ENCODE measurements at places on chromosomes 13 and 19. TPM values are rescaled to one million over a fixed set of nuclear protein-coding genes. Genes with fewer than 3 reads are reported as not detected.

PCDH9 gene
- 90.6 TPM for total RNA-seq

MPV17L2 gene
- total RNA-seq: 33.7 TPM

CEACAM8 gene
- not detected for total RNA-seq

EPS8L1 gene
- 2.2 TPM for total RNA-seq

OR2Z1 gene
- not detected for total RNA-seq

FBXO27 gene
- 14.0 TPM for total RNA-seq

ZNF599 gene
- total RNA-seq: 12.2 TPM

DNA sequence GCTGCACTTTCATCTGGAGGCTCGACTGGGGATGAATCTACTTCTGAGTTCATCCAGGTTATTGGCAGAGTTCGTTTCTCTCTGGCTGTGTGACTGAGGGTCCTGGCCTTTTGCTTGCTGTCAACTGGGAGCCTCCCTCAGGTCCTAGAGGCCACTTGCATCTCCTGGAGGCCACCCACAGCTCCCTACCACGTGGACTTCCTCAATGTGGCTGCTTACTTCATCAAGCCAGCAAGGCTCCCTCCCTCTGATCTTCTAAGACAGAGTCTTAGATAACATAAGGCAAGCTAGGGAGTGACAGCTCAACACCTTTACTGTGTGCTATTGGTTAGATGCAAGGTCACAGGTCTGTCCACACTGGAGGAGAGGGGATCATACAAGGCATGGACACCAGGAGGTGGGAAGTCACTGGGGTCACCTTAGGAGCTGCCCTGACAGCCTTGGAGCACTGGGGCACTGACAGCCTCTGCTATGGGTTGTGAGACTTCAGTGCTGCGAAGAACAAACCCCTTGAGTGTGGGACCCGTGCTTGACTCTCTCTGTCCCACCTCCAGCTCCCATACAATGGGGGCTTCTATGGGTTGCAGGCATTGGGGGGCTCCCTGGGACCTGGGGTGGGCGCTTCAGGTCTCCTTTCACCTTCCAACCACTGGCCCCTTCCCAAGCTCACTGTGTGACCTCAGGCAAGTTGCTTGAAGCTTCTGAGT is 5.3 kb downstream of the FAM187B start:
- DNase-seq: no peak

DNA sequence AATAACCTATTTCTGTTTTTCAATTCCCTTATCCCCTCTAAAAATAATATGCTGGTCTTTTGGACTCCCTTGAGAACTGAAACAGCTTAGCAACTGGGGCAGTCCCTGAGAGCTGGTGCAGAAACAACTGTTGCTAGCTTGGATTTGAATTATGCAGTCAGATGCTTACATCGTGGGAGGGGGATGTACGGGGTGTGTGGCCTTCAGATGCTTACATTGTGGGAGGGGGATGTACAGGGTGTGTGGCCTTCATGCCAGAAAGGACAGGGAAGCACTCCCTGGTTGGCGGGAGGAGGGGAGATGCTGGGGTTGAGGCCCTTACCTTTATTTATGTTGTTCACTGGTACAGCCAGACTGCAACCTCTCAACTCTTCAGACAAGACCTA is 25.6 kb downstream of the LRCH1 start:
- DNase-seq: no peak

DNA sequence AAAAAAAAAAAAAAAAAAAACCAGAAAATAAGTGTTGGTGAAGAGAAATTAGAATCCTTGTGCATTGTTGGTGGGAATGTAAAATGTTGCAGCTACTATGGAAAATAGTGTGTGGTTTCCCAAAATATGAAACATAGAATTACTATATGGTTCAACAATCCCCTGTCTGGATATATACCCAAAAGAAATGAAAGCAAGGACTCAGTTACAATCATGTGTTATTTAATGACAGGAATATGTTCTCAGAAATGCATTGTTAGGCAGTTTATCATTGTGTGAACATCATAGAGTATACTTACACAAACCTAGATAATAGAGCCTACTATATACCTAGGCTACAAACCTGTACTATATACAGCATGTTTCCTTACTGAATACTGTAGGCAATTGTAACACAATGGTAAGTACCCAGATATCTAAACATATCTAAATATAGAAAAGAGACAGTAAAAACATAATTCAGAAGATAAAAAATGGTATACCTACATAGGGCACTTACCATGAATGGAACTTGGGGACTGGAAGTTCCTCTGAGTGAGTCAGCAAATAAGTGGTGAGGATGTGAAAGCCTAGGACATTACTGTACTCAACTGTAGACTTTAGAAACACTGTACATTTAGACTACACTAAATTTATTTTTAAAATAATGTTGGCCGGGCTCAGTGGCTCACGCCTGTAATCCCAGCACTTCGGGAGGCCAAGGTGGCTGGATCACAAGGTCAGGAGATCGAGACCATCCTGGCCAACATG is 25.7 kb upstream of the SLC7A1 start:
- peak; percentile 46 for DNase-seq

- DNase-seq: no peak
Measured at GRCh38 chr13:48492096-48492440, 40.8 kb downstream of the RCBTB2 start.

- DNase-seq: no peak
Measured at GRCh38 chr13:41458187-41458760, 924 bp downstream of the RGCC start.

- DNase-seq: no peak
Measured at GRCh38 chr19:35959040-35959967, 23.1 kb downstream of the LRFN3 start.

- no peak for DNase-seq
Measured at GRCh38 chr19:11227195-11227886, 12.1 kb upstream of the ANGPTL8 start.

Measured in LHCN-M2 (cell line).